ENCODE measurements at places on chromosomes 16 and 17. TPM values are rescaled to one million over a fixed set of nuclear protein-coding genes. Genes with fewer than 3 reads are reported as not detected.

DNA sequence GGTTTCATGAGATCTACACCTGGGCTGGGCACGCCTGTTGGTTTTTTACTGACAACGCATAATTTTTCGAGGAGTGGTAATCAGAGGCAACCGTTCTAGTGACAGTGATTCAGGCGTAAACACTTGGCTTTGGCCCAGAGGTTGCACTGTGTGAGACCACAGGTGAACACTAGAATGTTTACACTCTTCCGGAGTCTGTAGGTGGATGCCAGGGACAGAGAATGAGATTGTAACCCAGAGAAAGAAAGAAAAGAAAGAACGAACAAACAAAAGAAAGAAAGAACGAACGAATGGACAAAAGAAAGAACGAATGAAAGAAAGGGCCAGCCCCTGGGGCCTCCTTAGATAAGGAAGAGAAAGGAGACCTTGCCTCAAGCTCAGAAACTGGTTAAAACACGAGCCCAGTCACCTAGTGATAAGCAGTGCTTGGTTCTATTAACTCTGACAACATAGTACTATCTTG, 113.2 kb downstream of the PRKCB start:
- DNase-seq = no peak

- DNase-seq = no peak
Measured at GRCh38 chr17:74637265-74637664, 13.7 kb upstream of the CD300E start.

DNA sequence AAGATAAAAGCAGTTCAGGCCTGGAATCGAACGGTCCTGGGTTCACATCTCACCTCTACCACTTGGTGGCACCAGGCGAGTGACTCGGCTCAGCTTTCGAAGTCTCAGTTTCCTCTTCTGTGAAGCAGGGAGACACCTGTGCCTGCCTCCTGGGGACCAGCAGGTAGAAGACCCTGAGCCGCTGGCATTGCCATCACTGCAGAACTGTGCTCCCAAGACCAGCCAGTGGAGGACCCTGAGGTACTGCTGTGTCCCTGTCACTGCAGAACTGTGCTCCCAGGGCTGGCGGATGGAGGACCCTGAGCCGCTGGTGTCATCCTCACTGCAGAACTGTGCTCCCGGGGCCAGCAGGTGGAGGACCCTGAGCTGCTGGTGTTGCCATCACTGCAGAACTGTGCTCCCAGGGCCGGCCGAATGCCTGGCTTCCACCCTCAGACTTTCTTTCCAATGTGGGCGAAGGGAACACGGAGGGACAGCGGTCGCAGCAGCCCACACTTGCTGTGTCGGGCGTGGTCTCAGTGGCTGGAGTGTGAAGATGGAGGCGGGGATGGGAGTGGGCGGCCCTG, 8.7 kb upstream of the SLC7A5 start:
- DNase-seq = peak; percentile 45

The TMIGD1 gene
- polyA plus RNA-seq = not detected

- peak; percentile 78 for DNase-seq
Measured at GRCh38 chr17:28524476-28525424, 18.6 kb downstream of the FOXN1 start.

The PMFBP1 gene
- not detected for polyA plus RNA-seq

The BAHCC1 gene
- polyA plus RNA-seq = 0.91 TPM

GRCh38 chr16:86979061-86979460, 338.1 kb downstream of the C16orf95 start:
- DNase-seq = no peak

DNA sequence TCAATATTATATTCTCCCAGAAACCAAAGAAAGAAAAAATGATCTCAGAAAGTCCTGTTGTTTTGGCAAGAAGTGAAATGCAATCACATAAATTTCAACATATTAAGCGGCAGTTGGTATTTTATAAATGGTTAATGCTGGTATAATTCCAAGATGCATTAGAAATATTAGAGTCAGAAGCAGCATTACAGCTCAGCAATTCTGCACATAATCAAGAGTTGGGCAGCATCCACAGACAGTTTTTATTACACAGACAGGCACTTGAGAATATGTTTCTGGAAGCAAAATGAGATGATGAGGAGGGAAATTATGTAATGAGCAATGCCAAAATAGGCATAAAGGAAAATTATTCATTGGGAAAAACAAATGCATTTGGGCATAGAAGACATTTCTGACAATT, 148.1 kb downstream of the KCNJ2 start:
- no peak for DNase-seq

The SMTNL2 gene
- polyA plus RNA-seq = not detected

DNA sequence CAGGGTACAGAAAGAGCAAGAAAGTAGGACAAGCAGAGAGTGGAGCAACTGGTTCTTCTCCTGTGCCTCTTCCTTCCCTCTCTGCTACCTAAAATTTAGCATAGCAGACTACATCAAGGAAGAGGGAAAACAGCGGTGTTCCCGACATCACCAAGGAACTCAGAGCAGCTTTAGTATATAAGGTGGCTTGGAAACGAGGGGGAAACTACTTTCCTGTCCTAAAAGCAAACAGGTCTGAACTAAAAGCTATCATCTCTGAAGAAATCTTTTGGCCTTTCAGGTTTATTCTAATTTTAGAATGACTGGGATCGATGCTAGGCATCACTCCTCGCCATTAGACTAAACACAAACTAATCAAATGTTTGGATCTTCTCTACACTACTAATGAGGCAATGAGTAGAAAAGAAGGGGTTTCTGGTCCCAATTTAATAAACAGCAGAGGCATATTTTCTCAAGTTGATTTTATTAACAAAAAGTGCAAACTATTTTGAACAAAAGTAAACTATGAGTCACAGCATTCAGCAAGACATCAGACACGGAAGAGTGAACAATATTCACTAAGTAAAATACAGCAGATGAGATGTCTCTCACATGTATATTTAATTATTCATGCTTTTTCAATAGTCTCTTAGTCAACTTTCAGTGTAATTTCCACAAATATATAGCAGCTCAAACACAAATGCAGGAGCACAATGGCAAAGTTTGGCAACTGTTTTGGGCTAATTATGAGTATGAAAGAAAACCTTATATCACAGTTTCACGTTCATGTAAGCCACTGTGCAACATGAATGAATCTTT, 108.7 kb downstream of the TRIM37 start:
- DNase-seq = peak; percentile 7

- DNase-seq = no peak
Measured at GRCh38 chr17:13575922-13576419, 25.8 kb downstream of the HS3ST3A1 start.

The ACSM2A gene
- polyA plus RNA-seq = not detected

GRCh38 chr17:83055911-83056582, 23.4 kb upstream of the METRNL start:
- DNase-seq = peak; percentile 96

- DNase-seq = no peak
Measured at GRCh38 chr17:39094607-39095308, 56.7 kb downstream of the PLXDC1 start.

DNA sequence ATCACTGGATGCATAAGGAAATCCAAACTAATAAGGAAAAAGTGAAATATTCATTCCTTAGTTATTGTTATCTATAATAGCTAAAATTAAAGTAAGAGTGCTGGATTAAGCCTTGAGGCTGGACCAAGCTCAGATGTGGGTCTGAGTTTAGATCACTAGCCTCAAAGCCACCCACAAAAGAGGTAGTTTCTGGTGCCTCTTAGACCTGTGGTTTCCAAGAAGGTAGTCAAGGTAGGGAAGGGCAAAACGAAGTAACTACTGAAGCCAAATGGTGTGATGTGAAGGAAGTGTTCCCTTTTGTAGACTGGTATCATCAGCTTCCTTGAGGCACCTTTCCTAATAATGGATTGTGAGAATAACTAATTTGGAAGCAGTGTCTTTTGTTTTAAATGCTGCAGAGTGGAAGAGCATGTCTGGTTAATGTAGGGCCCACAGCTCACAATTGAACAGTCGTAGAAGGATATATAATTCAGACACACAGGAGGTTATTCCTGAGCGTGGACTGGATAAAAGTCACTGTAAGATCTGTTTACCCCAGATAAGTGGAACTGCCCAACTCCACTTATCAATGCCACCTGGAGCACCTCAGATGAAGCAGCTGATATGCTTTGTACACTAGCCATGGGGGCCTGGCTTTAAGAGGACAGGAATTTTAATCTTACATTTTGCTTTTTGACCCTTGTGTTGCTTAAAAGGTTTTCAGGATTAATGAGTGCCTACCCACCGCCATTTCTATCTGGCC, 31.7 kb upstream of the LCMT1 start:
- no peak for DNase-seq

The KCTD11 gene
- 16.2 TPM for polyA plus RNA-seq

GRCh38 chr17:57523926-57524632, 221.0 kb downstream of the CCDC182 start:
- DNase-seq = peak; percentile 62

GRCh38 chr16:64621616-64622015, 500.2 kb downstream of the CDH11 start:
- DNase-seq = peak; percentile 61

DNA sequence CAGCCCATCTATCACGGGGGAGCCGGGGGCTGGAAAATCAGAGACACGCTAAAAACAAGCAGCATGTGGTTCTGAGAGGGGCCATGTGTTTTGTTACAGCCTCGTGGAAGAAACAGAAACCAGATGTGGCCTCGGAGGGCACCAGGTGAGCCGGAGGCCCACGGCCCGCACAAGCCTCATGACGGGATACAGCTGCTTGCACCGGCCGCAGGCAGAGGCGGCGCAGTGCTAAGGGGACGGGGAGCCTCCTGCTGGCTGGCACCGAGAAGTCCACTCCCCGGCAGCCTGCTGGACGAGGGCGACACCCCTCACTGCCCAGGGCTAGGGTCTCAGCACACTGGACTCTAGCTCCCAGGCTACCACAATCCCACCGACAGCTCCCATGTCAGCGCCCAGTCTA, 19.2 kb downstream of the NDUFAF8 start:
- DNase-seq = no peak

- DNase-seq = peak; percentile 90
Measured at GRCh38 chr17:38454532-38454931, 26.3 kb downstream of the ARHGAP23 start.

DNA sequence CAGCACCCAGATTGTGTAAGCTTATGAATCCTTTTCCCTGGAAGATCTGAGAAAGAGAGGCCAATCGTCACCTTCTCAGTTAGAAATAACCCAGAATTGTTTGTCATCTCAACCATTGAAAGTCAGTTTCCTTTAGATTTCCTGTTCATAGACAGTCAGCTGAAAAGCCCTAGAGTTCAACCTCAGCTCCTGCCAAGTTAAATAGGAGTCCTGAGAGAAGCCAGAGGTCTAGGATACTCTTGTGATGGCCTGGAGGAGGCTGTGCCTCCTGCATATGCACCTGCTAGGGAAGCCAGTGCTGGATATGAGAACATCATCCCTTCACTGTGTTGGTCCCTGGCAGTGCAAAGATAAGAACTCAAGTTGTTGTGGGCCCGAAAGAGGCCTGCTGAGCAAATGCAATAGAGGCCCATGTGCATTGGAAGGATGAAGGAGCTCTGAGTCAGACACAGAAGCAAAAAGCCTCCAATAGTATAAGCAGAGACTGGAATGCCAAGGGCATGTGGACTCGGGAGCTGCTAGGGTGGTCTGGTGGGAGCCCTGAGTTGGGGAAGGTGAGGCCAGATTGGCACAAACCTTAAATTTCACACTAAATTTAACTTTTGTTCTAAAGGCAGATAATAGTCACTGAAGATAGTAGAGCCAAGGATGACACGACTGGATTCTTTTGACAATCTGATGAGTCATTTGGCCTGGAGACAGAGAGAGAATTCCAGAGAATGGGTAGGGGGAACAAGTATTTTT, 520.9 kb upstream of the CDH5 start:
- peak; percentile 70 for DNase-seq

DNA sequence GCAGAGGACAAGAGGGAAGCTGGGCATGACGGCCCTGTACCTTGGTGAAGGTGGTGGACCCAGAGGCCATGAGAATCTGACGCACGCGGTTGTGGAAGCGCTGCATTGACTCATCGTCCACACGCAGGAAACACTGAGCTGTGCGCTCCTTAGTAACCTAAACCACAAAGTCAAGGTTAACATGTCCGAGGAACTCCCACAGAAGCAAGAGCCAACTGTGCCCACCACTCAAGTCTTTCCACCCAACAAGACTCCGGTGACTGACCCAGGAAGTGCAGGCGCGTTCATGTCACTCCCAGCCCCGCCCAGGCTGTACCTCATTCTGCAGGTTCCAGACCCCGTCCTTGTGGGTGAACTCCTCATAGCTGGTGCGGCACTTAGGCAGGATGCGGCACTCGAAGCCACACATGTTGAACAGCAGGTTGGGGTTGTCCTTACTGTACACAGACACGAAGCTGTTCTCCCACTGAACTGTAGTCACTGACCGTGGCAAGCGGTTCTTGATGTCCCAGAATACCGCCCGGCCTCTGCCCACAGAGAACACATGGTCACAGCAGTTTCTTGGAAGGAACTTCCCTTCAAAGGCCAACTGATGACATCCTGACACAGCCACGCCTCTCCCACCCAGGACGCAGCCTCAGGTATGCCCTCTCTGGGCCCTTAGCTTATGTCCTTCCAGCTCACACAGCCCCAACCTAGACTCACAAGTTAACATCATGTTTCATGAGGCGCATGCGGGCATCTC, 11.5 kb downstream of the PRPF8 start:
- DNase-seq = no peak

GRCh38 chr17:51263006-51263405, 2.7 kb downstream of the UTP18 start:
- DNase-seq = peak; percentile 62

The OR4D1 gene
- polyA plus RNA-seq = not detected

- DNase-seq = no peak
Measured at GRCh38 chr17:75517297-75517865, 1.1 kb downstream of the TSEN54 start.

- peak; percentile 80 for DNase-seq
Measured at GRCh38 chr17:31274252-31274651, 22.8 kb downstream of the OMG start.

DNA sequence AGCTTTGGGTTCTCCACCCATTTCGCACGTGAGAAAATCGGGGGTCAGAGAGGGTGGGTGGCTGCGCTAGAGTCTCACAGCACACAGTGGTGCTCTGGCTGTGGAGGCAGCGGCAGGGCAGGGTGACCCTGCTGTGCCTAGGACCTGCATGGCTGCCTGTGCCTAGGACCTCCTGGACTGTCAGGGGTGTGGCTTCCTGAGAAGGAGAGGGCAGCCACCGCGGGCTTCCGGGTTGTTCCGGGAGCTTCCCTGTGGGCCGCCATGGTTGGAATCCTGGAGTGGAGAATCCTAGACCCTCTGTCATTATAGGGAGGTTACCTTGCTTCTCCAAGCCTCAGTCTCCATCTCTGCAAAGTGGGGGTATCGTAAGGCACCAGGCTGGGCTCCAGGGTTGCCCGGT, 9.3 kb downstream of the ZFPM1 start:
- no peak for DNase-seq

The PKMYT1 gene
- 21.1 TPM for polyA plus RNA-seq

GRCh38 chr16:57735755-57736418, at the start of gene KATNB1:
Gene KATNB1, plus strand, starts transcription at chr16:57735770. Its CDS starts 1,474 bp downstream, at chr16:57737244.
- DNase-seq = no peak

GRCh38 chr17:16493531-16494046, 1.6 kb upstream of the LRRC75A start:
- DNase-seq = no peak

GRCh38 chr16:86411897-86412296, 98.4 kb upstream of the FOXF1 start:
- no peak for DNase-seq

Data from GM23248 (cell line).